Activated naive CD4-positive, alpha-beta T cell treated with Interleukin-2 at 50 U/mL for 16 hours (primary cell): ENCODE measurements at places on chromosomes 4 and X.

- DNase-seq, result no peak
Measured at GRCh38 chr4:145177906-145178538, 2.4 kb downstream of the OTUD4 start.

- DNase-seq, result no peak
Measured at GRCh38 chr4:94219402-94219801, 11.7 kb downstream of the SMARCAD1 start.

DNA sequence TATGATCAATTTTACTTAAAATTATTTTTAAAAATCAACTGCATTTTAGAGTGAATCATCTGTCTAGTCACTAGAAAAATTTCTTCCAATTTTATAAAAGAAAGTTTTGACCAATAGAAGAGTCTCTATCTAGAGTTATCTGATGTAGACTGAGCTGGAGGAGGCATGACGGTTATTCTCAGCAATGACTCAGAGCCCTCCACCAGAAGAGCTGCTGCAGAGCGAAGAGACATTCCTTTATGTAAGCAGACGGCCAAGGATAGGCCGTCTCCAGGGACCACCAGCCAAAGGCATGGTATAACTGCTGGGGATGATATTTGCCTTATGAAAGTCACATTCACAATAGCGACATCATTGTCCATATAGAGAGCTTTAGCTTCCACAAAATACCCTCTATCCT is 23.0 kb downstream of the LDB2 start:
- DNase-seq, result no peak

GRCh38 chr4:139760567-139760966 is 94.9 kb downstream of the MGST2 start:
- DNase-seq, result no peak

DNA sequence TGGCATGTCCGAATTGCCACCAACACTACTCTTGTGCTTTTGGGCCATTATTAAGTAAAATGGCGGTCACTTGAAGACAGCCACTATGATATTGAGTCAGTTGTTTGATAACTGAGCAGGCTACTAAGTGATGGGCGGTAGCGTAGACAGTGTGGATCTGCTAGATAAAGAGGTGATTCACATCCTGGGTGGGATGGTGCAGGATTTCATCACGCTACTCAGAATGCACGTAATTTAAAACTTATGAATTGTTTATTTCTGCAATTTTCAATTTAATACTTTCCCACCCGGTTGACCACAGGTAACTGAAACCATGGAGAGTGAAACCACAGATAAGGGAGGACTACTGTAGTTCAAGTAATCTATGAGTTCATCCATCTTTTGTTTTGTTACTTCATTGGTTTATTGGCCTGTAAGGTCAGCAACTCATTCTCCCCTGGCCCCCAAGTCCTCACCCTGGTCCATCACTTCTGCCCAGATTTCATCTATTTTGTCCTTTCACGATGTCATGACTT is 2.9 kb downstream of the ARAF start:
- peak; percentile 13 for DNase-seq

GRCh38 chr4:183178201-183178600 is 79.1 kb downstream of the WWC2 start:
- DNase-seq, result no peak

- DNase-seq, result no peak
Measured at GRCh38 chr4:110184791-110185155, 13.6 kb downstream of the ELOVL6 start.

- DNase-seq, result no peak
Measured at GRCh38 chr4:117376692-117377091, 291.3 kb upstream of the TRAM1L1 start.

GRCh38 chr4:36208893-36209473 is 35.3 kb downstream of the ARAP2 start:
- DNase-seq, result no peak

DNA sequence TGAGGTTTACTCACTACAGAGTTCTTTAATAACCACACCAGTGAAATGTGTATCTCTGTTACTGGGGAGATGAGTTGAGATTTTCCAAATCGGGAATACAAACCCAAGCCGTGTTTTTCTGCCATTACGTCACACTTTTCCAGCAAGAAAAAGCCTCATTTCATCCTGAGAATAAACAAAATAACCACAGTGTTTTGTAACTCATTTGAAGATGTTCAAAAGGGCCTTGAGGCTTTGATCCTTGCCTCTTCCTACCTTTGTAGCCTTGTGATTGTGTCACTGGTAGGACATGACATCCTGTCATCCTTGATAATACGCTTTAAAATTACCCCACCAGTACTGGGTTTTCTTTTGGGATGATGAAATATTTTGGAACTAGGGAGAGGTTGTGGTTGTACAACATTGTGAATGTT is 2.9 kb downstream of the USP11 start:
- DNase-seq, result no peak

DNA sequence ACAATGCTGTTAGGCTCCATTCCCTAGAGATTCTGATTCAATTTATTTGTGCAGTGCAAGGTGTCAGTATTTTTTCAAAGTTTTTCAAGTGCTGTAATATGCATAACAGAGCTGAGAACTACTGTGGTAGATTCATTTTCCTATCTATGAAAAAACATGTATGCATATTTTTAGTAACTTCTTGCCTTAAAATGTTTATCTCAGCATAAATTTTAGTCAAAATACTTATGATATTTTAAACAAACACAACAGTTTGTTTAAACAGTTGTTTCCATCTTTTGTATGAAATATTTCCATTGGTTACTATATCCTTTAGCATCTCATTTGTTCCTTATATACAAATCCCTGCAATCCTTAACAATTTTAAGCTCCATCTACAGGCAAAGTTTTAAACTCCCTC is 624.8 kb upstream of the ADGRL3 start:
- no peak for DNase-seq

DNA sequence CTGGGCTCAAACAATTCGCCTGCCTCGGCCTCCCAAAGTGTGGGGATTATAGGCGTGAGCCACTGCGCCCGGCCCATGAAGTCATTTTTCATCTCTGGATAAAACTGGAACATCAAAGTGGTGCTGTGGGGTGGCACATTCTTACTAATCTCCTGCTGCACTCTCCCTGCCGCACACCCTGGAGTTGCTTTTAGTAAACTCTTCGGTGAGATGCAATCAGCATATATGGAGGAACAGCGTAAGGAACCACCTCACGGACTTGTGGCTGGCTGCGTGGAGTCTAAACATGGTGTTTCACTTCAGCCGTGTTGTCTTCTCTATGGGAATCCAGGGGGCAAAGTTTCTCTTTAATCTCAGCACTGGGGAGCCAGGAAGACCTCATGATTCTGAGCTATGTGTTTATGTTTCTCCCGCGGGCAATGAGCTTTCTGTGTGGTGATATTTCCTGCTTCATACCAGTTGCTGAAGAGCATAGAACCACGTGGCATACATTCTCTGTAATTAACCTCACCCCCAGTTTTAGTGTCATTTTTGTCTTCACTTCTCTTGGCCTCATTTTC is 2.1 kb upstream of the RHOH start:
- DNase-seq, result peak; percentile 48

DNA sequence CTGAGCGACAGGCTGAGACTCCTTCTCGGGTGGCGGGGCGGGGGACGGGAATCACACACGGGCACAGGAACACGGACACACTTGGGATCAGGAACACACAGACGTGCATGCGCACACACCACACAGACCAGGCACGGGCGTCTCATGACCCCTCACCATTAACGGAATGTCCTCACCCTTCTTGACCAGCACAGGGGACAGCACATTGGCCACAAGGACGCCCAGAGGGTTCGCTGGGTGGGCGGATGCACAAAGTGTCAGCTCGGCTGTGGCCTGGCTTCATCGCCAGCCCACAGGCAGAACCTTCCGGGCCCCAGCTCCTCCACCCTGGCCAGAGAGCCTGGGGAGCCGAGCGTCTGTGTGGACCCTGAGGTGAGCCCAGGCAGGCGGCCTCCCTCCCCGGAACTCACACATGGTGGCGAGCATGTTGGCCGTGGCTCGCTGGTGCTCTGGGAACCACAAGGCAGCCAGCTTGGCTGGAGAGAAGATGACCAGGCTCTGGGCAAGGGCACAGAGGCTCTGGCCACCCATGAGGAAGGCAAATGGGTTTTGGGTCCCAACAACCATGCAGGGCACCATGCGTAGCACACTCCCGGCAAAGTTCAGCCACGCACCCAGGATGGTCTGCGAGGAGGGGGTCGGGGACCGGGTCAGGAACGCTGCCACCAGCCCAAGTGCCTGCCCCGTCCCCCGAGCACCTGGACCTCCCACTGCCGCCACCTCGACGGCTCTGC is 3.1 kb downstream of the SLC49A3 start:
- no peak for DNase-seq

- DNase-seq, result no peak
Measured at GRCh38 chr4:5199912-5200311, 148.6 kb downstream of the STK32B start.

DNA sequence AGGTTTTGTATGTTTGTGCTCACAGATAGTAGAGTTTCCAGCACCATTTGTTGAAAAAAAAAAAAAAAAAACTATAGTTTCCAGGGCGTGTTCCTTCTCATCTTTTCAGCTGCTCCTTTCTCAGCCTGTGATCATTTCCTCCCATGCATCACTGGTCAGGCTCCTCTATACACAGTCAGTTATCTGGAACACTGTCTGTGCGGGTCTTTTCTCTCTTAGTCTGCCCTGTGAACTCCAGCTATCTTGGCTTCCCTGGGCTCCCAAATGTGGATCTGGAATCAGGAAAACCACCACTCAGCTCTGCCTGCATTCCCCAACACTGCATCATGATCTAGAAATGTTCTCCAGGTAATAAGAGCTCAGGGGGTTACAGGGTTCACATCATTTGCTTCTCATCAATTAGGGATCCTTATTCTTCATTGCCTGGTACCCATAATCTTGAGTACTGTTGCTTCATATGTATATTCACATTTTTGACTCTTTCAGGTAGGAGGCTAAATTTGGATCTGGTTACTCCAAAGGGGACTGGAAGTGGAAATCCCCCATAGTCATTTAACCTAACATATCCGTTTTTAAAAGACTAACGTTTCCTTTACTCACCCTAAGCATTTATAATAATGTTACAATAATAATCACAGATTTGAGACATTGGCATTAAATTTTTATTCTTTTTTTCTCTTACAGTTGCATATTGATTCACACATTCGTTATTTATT is 221.8 kb upstream of the KLF3 start:
- no peak for DNase-seq

GRCh38 chr4:78644744-78645330 is 93.3 kb downstream of the ANXA3 start:
- DNase-seq, result peak; percentile 41

- DNase-seq, result no peak
Measured at GRCh38 chr4:85544751-85545150, 69.8 kb downstream of the ARHGAP24 start.

DNA sequence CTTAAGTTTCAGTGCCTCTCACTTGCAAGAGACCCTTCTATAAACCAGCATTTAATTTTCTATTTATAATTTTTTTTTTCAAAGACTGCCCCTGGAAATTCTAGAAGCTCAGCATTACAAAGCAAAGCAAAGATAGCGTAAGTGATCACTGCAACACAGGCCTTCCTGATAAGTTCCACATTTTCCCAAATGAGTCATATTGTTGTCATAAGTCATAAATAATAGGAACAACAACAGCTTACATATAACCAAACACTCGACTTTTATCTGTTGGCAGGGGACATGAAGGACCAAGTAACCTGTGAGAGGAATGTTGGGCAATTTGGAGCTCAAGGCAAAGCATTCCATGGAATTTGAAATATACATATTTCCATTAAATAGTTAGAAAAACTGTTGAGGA is 815.5 kb downstream of the DMD start:
- no peak for DNase-seq

DNA sequence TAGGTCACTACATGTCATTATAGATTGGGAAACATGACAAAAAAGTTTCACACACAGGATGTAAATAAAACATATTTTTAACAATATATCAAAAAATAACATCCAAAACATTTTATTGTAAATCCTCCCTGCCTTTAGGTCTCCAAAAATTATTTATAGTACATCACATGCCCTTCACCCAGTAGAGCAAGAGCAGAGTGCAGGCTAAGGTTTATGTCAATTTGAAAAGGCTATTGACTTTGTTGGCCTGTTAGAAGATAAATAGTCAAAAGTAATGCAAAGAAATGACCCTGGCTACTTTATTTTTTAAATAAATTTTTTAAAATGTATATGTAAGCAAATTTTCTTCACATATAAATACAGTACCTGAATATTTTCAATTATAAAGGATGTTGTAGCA is 983.7 kb downstream of the RAB28 start:
- no peak for DNase-seq

DNA sequence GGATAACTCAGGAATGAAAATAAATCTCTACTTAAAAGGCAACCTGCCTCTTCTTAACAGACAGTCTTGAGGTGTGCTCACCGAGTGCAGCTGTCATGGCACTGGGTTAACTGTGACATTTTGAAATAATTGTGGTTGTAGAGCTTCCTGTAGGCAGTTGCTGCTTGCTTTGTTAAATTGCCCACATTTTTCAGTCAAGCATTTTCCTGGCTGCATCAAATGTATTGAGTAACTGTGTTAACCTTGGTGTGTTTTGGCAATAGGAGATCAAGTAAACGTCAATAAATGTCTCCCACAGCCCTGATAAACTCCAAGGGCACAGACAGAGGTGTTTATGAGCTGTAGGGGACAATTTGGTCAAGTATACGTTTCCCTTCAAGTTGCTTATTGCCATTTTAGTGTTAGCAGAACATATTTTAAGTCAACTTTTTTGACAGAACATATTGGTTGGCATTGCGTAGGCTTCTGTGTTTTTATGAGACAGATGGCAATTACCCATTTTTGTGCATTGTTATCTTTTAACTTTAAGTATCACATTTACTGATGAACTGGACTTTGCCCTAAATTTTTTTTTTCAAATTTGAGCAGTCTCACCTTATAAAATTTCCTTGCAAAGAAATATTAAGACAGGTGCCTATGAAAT is 527.4 kb downstream of the C4orf33 start:
- no peak for DNase-seq

GRCh38 chr4:71941001-71941400 is 90.8 kb upstream of the NPFFR2 start:
- DNase-seq, result no peak

DNA sequence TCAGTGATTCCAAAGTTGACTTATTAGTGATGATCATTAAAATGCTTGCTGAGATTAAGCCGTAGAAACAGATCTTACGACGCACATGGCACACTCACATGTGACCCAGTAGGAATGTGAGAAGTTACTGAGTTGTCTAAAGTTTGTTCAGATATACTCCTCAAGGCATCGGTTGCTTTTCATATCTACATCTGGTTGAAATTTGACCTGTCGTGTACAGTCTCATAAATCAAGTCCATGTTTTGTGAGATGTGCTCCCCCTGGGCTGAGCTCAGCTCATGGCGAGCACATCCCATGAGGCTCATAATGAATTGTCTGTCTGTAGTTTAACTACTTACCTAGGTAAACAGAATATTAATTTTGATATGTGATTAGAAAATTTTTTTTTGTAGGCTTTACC is 67.0 kb downstream of the TNIP2 start:
- DNase-seq, result no peak
